NCI-H345 (cell line): ENCODE measurements at places on chromosomes 16 and 17.

GRCh38 chr17:36856222-36856621, 81.1 kb upstream of the LHX1 start:
- DNase-seq: no peak

- no peak for DNase-seq
These were observed 69.0 kb downstream of the OR1D5 start for GRCh38 chr17:2994441-2994840.

- DNase-seq: no peak
These were observed 5.9 kb downstream of the RSAD1 start for GRCh38 chr17:50484386-50485155.

DNA sequence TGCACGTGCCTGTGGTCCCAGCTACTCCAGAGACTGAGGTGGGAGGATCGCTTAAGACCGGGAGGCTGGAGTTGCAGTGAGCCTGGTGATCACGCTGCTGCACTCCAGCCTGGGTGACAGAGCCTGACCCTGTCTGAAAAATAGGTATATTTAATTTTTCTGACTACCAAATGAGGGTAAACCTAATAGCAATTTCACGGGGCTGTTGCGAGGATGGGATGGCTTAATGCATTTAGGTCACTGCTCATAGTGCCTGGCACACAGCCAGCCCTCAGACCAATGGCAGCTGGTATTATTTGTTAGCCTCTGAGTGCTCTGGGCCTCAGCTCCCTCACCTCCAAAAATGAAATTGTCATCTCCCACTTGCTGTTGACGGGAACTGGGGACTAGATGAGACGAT, 5.9 kb upstream of the CDIP1 start:
- DNase-seq: no peak

DNA sequence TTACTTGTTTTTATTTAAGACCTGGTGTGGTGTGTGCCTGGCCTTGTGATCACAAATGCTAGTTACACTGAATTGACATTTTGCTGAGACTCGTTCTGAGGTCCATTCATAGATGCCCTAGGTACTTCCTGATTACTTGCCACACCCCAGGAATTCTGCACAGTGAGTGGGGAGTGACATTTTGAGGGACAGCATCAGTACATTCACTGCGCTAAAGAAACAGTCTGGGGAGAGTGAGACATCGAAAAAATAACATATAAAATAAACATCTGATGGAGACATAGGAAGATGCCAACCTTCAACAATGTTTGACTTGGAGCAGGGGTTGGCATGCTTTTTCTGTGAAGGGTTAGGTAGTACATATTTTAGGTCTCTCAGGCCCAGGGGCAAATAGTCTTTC, 30.4 kb downstream of the ABCC1 start:
- DNase-seq: no peak

GRCh38 chr17:43718544-43718943, 40.0 kb downstream of the SOST start:
- DNase-seq: peak; percentile 42

GRCh38 chr17:47628014-47628566, 21.6 kb upstream of the KPNB1 start:
- no peak for DNase-seq

DNA sequence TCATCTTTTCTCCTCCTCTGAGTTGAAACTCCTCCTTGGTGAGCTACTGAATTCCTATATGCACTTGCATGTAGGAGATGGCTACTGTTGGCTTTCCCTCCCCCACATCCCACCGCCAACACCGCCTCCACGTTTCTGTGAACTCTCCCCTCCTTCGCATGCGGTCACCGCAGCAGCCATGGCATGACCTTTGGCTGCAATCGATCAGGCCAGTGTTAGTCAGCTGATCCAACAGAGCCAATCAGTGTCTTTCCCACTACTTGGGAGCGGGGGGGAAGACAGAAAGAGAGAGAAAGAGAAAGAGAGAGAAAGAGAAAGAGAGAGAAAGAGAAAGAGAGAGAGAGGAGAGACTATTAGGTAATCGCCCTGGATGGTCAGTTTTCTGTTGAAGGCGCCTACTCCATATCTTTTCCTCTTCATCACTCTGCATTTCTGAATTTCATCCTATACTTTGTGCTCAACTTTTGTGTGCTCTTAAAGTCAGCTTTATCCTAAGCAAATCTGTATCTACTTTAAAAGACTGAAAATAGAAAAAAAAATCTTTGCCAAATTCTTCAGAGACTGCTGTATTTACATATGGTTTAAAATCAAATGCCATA, 22.7 kb downstream of the ASGR1 start:
- DNase-seq: no peak

DNA sequence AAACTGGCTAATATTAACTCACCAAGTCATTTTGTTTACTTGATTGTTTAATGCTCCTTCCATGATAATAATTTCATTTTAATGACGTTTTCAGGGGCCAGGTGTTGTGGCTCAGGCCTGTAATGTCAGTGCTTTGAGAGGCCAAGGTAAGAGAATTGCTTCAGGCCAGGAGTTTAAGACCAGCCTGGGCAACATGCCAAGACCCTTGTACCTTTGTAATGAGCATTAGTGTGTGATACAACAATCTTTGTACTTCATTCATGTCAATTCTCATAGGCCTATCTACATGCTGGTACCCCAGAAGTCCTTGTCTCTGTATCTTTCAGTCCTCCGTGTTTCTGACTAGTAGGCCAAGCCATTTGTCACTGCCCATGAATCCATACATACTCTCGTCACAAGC, 296.9 kb downstream of the ZFHX3 start:
- DNase-seq: peak; percentile 19

- no peak for DNase-seq
These were observed 35.5 kb downstream of the TLE7 start for GRCh38 chr16:71406316-71406715.

DNA sequence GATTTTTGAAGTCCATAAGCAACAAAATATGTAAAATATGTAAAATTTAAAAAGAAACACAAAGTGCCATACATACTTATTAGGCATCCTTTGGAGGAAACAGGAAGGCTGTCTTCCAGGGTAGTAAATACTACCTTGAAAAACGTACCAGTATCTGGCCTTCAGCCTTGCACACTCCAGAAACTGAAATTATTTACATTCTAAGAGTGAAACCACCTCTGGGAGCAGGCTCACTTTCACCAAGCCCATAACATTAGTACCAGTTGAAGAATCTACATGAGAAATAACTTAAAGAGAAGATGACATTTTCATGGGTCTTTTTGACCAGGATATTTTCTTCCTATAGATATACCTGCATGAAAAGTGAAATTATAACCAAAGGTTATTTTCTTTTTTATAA, 6.4 kb downstream of the KRTAP9-1 start:
- DNase-seq: no peak

DNA sequence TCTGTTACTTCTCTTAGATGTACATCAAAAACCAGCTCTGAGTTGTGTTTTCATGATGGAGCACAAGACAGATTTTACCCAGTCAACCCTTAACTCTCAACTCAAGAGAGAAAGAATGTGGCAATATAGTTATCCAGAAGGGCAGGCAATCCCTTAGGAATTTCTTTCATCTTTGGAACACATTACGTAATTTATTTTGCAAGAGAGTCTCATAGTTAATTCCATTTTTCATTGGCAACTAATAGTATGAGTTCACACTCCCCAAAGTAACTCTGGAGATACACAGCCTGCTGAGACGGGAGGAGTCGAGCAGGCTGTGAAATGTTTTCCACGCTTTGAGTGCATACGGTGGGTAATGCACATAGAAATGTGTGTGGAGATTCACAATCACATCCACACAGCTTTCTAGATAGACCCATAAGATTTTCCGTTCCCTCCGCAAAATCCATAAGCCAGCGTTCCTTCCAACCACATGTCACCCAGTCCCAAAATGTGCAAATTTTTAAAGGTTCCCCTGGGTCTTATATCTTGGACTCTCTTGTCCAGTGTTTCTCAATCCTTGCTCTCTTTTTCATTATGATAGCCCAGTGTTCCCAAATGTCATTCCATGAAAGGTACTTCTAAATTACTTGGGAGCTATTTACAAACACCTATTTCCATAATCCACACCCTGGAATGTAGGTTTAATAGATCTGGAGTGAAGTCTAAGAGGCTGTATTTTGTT, 8.4 kb upstream of the CDRT4 start:
- DNase-seq: no peak

- DNase-seq: peak; percentile 62
These were observed 61.2 kb upstream of the MPHOSPH6 start for GRCh38 chr16:82231008-82231787.

DNA sequence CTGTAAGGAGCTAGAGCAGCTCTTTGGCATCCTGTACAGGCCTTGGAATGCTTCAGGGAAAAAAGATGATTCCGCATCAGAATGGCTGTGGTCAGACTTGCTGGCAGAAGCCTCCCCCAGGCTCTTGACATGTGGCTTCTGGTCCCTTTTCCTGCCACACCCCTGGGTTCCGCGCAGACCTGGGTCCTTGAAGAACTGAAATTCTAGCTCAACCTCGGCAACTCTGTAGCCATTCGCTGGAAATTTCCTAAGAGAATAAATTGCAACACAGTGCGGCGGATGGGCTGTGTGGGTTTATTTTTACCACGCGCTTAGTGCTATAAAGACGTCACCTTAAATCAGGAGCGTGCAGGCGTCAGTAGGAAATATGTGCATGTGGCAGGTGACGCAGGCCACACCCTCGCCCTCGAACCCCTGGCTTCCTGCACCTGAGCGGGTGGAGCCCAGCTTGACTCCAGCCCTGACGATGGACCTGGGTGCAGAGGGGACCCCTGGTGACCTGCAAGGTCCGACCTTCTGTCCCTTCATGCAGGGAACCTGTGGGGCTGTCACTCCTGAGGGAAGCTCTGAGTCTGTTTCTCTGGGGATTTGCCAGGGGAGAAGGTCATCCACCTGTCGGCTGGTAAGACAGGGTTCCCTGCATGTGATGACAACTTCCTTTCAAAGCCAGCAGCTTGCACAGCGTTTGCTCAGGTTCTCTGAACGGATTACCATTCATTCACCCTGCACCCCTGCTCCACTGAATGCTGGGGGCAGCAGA, 46.3 kb downstream of the METRNL start:
- no peak for DNase-seq

- no peak for DNase-seq
These were observed 38.0 kb upstream of the FAAP100 start for GRCh38 chr17:81590121-81590520.

GRCh38 chr17:82357394-82357793, 1.7 kb upstream of the TEX19 start:
- DNase-seq: no peak

- DNase-seq: no peak
These were observed 15.5 kb downstream of the AXIN2 start for GRCh38 chr17:65545705-65546523.

- DNase-seq: no peak
These were observed 12.9 kb downstream of the TRPV2 start for GRCh38 chr17:16428098-16428882.

DNA sequence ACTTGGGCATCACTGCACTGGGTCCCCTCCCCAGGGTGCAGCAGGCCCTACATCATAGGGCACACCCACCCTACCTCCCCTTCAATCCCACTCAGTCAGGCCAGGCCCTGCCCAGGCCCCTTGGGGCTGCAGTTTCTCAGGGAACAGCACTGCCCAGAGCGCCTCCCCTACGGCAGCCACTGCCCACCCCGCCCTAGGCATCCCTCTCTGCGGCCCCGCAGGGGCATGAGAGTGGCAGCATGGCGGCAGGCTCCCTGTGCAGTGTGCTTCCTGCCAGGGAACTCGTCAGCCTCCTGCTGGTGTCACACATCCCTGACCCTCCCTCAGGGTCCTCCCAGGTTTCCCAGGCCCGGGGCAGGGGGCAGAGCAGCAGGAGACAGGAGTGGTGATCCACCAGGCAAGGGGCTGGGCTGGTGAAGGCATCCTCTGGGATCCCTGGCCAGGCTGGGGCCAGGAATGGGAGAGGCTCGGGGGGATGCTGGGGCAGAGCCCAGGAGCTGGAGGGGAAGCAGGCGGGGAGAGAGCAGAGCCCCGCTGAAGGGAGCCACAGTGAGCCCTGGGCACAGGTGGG, 16.2 kb upstream of the BAHCC1 start:
- no peak for DNase-seq

GRCh38 chr16:88969361-88969831, 7.6 kb downstream of the CBFA2T3 start:
- DNase-seq: no peak

DNA sequence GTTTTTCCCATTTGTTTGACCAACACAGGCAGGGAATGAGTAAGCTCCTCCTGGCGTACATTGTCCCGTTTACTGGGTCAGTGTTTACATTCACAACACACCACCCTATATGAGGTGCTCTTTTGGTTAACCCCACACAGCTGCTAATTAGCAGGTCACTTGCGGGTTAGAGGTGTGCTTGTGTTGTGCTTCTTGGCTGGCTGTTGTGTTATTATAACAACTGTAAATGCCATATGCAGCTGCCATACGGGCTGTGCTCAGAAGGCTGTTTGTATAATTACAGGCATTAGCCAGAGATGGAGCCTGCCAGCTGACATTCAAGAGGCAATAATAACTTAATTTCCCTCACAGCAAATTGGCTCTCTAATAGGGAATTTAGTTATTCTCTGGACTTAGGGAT, 205.1 kb upstream of the ELAC2 start:
- no peak for DNase-seq

- no peak for DNase-seq
These were observed 76.6 kb downstream of the IRF8 start for GRCh38 chr16:85975451-85975981.

- peak; percentile 7 for DNase-seq
These were observed 23.0 kb upstream of the SLC38A8 start for GRCh38 chr16:84065536-84066132.

DNA sequence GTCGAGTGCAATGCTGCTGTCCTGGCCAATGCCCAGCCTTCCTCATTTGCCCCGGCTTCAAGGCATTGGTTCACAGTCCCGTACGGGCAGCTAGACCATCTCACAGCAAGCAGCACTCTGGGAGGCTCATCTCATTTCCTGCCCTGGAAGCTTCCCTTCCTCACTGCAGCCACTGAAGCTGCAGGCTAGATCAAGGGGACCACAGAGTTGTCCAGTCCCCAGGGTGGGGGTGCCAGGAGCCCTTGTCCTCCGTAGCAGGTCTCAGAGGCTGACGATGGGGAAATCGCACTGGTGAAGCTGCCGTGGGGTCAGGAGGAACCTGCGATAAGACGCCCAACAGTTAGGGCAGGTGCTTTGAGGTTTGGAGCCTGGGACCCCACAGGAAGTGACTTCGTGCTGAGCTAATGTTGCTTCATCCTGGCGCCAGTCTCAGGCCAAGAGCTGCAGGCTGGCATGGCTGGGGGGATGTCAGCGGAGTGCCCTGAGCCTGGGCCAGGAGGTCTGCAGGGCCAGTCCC, at the start of gene SPNS3:
Gene SPNS3 (plus strand): TSS at position 426 of the 517 bp plus-strand sequence. CDS start 28 bp downstream, at position 454.
- DNase-seq: no peak

- no peak for DNase-seq
These were observed 44.7 kb downstream of the ABCC1 start for GRCh38 chr16:15993946-15994665.

GRCh38 chr17:73369111-73369521, 57.3 kb upstream of the CDC42EP4 start:
- DNase-seq: no peak
